Activated naive CD8-positive, alpha-beta T cell treated with anti-CD3 and anti-CD28 coated beads for 36 hours (primary cell): ENCODE measurements at places on chromosomes 4 and X. TPM values are rescaled to one million over a fixed set of nuclear protein-coding genes. Genes with fewer than 3 reads are reported as not detected.

DNA sequence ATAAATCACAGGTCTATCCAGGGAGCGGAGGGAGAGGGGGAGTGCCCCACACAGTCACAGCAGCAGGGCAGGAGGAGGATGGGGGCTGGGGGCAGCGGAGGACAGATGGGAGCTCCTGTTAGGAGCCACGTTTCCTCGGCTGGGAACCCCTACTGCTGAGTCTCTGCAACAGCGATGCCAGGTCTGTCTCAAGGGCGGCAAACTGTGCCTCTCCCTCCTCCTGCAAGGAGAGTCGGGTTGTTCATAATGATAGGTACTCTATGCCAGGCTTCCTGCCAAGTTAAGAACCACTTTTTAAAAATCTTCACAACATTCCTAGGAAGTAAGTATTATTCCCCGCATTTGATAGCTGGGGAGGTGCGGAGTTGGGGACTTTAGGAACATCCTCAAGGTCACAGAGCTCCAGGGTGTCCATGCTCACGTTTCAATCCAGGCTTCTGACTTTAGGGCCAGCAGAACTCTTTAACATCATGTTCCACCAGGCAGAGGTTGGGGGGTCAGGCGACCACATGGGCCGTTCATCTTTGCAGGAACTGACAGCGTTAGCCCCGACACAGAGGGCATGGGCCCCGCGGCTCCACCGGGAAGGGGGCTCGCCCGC, 98.3 kb upstream of the MAML3 start:
- DNase-seq: no peak

DNA sequence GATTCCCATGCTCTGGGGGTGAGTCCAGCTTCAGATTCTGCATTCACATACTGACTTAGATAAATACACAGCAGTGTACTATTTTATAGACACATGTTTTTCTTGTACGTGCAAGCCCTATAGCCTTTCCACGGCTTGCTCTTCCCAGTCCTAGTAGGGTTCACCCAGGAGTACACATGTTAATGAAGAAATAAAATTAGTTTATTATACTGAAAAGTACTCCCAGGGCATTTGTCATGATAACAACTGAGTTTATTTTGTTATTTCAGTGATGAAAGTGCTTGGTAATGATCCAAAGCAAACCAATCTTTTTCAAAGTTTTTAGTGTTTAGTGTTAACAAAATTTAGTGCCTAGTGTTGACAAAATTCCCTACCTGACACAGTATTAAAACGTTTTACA, 21.3 kb downstream of the MAPK10 start:
- DNase-seq: no peak

GRCh38 chr4:156559346-156559745, 412.3 kb downstream of the PDGFC start:
- no peak for DNase-seq

- DNase-seq: no peak
Observed at GRCh38 chrX:149267878-149268813, 237.0 kb downstream of the IDS start.

- DNase-seq: no peak
Observed at GRCh38 chr4:38668203-38668971, 4.4 kb downstream of the KLF3 start.

GRCh38 chrX:4971646-4972045, 1257.0 kb downstream of the NLGN4X start:
- no peak for DNase-seq

DNA sequence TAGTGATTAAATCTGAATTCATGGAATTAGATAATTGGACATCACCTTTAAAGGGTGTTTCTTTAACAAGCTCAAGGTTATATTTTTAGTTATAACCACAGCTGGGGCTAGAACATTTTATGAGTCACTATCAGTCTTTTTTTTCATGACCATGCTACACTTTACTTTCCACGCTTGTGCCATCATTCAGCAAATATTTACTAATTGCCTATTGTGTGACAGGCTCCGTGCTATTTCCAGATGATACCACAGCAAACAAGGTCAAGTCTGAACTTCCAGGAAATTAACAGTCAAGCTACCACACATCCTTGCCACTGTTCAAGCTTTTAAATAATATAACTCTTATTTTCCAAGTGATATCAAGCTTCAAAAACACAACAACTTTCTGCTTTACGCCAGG, 16.5 kb downstream of the SPANXN3 start:
- DNase-seq: no peak

GRCh38 chrX:10649265-10649664, 28.9 kb upstream of the MID1 start:
- DNase-seq: no peak

DNA sequence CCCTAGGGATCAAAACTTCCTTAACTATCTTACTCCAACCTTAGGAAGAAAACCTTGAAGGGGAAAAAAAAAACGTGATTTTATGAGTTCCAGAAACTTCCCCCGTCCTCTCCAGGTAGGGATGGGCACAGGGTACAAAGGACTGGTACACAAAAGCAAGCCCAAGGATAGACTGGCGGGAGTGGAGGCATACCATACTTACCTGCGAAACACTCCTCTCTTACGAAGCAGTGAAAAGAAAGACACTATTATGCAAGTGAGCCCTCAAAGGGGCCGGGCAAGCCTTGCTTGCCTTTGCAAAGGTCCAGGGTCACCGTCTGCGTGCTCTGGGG, 651 bp downstream of the TSPAN6 start:
- no peak for DNase-seq

- no peak for DNase-seq
Observed at GRCh38 chr4:67103001-67103747, 442.1 kb downstream of the CENPC start.

- DNase-seq: peak; percentile 31
Observed at GRCh38 chr4:76197971-76198410, 15.6 kb downstream of the SCARB2 start.

- no peak for DNase-seq
Observed at GRCh38 chr4:100895556-100896197, 377.9 kb upstream of the EMCN start.

DNA sequence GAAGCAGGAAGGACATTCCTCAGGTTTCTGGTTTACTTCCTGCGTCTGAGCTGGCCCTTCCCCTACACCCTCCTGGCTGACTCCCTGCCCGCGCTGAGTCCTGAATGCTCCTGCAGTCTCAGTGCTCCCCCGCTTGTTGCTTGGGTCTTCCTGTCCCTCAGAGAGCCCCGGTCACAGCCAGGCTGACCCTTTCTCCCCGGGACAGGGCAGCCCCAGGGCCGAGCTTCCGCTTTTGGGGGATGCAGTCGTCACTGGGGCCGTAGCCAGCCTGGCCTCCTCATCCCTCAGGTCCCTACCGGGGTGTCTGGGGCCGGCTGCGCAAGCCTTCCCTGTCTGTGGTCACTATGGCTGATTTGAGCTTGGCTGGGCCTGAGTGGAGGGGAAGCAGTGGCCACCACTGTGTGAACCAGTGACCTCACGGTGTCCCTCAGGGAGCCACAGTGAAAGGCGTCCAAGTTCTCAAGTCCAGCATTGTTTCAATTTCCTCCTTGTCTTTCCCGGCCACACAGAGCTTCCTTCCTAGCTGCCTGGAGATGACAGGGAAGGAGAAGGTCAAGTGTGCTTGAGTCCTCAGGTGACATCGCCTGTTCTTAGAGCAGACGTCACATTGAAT, 34.1 kb upstream of the ASMTL start:
- no peak for DNase-seq

- DNase-seq: no peak
Observed at GRCh38 chr4:101762534-101762933, 28.0 kb upstream of the BANK1 start.

DNA sequence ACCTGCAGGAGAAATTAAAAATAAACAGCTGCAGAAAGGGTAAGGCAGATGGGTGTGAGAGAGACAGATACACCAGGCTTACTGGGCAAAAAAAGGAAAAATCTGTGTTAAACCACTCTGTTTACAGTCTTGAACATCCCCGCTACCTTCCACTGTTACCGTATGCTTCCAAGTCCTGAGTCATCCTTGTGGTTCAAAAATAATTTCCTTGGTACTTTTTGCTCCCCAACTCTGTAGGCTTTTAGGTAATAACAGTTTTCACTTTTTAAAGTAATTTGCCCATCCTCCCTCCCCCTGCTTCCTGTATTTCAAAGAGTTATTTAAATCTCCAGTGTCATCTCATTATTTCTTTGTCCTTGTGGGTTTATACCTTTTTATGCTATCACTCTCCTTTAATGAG, 210.1 kb upstream of the FAT4 start:
- DNase-seq: no peak

The SLC2A9 gene
- 1.1 TPM for total RNA-seq

GRCh38 chr4:30722359-30723200, 2.4 kb downstream of the PCDH7 start:
- DNase-seq: no peak

The APOOL gene
- 22.2 TPM for total RNA-seq

DNA sequence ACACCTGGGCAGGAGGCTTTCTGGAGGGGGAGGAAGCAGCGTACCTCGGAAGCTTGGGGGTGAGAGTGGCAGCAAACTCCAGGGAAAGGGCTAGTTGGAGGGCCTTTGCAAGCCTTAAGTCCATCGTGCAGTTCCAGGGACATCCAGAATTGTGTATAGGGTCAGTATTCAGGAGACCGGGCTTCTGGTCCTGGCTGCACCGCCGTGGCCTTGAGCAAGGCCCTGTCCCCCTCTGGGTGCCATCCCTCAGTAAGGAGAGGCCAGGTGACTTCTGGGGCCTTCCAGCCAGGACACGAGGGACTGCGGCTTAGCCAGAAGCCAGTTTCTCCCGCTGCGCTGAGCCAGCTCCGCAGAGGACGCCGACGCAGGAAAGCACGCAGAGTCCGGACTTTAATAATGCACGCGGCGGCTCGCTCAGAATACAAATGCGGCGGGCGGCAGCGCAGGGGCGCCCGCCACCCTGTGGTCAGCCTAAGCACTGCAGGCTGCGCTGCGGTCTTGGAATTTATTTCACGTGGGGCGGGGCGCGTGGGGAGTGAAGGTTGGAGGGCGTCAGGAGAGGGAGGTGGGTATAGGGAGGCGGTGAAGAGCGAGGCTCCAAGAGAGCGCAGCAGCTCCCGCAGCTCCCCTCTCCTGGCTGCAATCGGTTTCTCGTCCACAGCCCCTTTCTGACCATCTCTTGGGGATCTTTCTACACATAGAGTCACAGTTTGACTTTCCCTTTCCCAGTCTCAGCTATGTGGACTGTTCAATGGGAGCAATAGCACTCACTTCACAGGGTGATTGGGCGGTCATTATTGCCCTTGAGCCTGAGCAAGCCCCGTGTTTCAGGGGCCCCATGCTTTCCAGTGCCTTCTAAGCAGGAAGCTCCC, 94.1 kb upstream of the GPR50 start:
- peak; percentile 57 for DNase-seq

The PLP1 gene
- not detected for total RNA-seq

GRCh38 chr4:30443289-30443688, 276.9 kb upstream of the PCDH7 start:
- no peak for DNase-seq

The SLIT2 gene
- total RNA-seq: not detected

The TRAM1L1 gene
- total RNA-seq: not detected

GRCh38 chr4:159272273-159273140, 169.6 kb downstream of the RAPGEF2 start:
- DNase-seq: no peak

DNA sequence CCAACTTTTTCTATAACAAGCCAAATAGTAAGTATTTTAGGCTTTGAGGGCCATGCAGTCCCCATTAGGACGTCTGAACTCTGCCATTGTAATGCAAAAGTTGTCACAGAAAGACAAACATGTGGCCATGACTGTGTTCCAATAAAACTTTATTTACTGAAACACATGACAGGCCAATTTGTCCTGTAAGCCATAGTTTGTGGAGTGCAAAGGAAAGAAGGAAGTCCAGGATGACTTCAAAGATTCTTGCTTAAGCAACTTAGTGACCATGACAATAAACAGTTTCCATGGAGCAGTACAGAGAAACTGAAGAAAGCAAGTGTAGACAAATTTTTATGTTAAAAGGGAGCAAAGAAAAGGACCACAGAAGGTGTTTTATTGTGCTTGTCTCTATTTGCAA, 35.0 kb upstream of the MYOZ2 start:
- DNase-seq: no peak

DNA sequence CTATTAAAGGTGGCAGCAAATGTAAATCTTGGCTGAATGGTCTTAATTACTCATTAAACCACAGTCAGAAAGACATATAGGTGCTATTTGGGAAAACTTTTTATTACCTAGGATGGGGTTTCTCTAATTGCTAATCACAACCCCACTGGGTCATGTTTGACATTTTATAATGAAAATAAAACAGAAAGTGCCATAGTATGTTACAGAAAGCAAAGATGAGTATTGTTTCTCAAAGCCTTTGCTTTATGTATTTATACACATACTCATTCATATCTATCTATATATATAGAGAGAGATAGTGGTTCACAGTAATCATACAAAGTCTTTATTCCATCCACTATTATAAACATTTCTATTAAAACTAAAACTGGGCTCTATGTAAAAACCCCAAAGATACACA, 18.2 kb downstream of the TMEM184C start:
- no peak for DNase-seq

DNA sequence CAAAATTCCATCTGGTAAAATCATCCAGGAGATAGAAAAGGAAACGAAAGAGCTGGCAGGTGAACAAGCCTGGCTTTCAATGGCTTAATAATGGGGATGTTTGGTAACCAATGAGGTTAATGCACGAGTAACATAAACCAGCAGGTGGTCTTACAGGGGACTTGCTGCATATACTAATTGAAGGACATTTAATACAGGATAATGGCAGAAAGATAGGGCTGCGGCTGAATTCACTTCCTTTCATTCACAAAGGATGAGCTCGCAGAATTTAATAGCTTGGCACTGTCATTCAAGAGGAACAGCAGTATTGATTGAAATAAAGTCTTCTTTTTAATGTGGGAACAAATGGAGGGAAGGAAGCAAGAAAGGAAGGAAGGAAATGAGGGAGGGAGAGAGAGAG, 156.3 kb upstream of the RAI2 start:
- DNase-seq: no peak

The MGARP gene
- 0.19 TPM for total RNA-seq

DNA sequence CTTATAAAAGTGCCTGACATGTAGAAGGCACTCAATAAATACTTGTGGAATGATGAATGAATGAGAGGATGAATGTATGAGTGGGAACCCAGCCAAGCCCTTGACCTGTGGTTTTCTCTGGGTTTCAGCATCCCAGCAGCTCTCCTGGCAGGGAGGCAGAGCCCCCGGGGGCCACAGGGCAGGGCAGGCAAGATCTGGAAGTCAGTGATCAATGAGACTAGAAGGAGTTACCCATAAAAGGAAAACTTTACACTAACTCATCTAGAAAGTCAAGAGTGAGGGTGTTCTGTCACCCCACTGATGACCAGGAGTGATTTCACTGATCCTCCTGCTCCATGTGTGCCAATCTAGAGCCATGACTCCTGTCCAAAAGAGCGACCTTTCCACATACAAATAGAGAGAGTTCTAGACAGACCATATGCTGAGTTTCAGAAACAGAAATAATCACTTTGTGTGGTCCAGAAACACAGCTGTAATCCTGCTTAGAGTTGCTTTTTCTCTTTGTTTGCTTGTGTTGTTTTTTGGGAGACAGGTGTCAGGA, 37.4 kb downstream of the MGARP start:
- DNase-seq: no peak

- no peak for DNase-seq
Observed at GRCh38 chr4:26457412-26457811, 32.9 kb downstream of the CCKAR start.

The CYP2U1 gene
- total RNA-seq: 3.2 TPM
